ENCODE measurements at places on chromosomes 11 and 22.
A peak's percentile ranks its signal among the peaks of the same experiment; 100 is the strongest.

- DNase-seq: no peak
Observed at GRCh38 chr11:77981346-77981947, 13.0 kb downstream of the INTS4 start.

DNA sequence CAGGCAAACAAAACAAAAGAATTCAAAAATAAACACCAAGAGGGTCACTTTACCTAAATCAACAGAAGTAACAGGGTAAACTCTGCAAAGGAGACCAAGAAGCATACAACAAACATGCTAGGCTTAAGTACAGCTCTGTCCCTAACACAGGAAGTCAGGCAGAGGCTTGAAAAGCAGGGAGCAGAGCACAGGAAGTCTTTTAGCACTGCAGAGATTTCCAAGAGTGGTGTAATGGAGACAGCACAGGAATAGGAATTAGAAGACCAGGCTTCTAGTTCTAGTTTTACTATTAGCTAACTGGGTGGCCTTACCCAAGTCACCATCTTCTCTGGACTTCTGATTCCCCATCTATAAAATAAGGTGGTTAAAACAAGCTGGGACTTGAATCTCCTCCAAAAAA, 1.9 kb downstream of the RBFOX2 start:
- no peak for DNase-seq

DNA sequence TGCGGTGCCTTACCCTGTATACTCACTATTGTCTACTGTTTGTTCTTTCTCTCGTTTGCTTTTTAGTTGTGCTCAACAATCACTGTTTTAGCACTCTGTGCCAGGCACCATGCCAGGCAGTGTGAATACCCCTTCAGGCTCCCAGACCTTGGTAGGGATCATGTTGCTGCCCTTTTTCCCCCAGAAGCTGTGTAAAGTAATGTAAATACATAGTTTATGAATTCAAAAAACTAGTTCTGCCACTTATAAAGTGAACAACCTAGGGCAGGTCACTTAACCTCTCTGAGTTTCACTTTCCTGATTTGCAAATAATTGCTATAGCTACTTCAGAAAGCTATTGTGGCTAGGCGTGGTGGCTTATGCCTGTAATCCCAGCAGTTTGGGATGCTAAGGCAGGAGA, 81.0 kb upstream of the CTSC start:
- no peak for DNase-seq

- no peak for DNase-seq
Observed at GRCh38 chr22:17938484-17938924, 85.9 kb downstream of the MICAL3 start.

GRCh38 chr11:288478-289397, at the start of gene PGGHG:
Gene PGGHG, plus strand, starts transcription at chr11:289126. Its CDS starts 691 bp downstream, at chr11:289817.
- no peak for DNase-seq

DNA sequence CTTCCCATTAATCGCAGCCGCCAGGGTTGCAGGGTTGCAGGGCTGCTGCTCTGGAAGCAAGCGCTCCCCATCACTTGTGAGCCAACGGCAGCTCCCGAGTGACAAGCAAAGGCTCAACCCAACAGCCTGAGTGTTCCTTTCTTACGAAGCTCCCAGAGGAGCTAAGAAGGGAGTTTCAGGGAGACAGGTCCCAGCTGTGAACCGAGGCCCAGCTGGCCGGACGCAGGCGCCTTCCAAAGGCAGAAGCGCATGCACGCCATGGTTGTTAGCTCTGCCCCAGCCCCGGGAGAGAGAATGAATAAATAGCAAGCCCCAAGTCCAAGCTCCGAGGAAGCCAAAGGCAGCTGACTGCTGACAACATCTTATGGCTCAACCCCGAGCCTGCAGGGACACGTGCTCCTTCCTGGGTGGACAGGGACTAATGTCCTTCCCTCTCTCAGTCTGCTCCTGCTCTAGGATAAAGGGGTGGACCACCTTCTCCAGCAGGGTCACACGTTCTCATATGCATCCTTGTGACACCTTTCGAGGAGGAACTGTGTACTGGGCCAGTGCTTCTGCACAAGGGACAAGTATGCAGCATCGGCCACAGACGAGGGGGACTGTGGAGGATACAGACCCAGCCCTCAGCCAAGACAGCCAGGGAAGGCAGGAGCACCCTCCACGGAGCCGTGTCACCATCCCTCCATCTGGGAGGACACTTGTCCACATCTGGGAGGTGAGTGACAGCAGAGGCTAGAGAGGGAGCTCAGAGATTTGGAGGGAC, 29.9 kb downstream of the SHANK2 start:
- DNase-seq: no peak

GRCh38 chr22:45843986-45844385, 133.0 kb downstream of the WNT7B start:
- DNase-seq: no peak

- peak; percentile 49 for DNase-seq
Observed at GRCh38 chr22:20128902-20129746, 2.5 kb upstream of the ZDHHC8 start.

All from NCI-H2171 treated with DMSO at 0.1 percent for 48 hours (cell line).